K562 (cell line): ENCODE measurements at places on chromosomes 5 and 9. TPM values are rescaled to one million over a fixed set of nuclear protein-coding genes. Genes with fewer than 3 reads are reported as not detected.

DNA sequence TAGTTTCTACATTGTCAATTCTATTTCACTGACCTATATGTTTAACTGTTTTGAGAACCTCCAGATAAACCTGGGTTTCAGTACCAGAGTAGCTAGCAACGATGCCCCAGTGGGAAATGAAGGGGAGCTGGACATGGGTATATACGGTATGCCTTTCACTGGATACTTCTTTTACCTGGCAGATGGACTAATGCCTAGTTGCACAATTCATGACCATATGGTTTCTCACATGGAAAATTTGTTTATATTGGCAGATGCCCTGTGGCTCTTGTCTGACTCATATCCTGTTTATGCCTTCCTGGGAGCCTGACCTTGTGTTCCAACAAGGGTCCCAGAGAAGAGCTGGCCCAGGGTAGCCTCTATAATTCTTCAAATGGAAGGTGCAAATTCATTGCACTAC lies 144.1 kb downstream of the MAT2B start:
- no peak for DNase-seq

DNA sequence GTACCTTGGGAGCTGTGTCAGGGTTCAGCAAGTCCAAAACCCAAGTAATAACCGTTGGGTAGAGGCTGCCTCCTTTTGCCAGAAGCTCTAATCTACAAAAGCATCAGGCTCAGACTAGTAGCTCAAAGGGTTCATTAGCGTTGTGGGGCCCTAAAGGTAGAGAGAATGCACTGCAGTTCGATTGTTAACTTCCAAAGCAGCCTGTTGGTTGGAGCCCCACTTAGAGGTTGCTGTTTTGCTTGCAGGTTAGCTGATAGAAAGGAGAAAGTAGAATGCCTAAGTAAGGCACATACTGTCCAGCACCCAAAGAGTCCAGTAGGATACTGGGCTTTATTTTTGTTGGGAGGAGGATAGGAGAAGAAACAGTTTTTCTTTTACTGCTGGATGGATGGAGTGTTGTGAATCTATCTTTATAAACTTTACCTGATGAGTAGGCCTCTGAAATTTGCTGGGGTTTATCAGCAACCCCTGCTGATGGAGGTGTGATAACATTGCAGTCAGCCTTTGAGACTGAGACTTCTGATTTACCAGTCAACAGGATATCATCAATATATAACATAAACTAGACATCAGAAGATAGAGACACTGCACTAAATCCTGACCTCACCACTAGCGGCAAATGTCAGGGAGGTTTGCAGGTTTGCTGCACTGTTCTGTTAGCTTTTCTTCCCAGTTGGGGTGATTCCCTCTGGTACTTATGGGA lies 34.8 kb downstream of the ZNF131 start:
- peak; percentile 30 for DNase-seq

DNA sequence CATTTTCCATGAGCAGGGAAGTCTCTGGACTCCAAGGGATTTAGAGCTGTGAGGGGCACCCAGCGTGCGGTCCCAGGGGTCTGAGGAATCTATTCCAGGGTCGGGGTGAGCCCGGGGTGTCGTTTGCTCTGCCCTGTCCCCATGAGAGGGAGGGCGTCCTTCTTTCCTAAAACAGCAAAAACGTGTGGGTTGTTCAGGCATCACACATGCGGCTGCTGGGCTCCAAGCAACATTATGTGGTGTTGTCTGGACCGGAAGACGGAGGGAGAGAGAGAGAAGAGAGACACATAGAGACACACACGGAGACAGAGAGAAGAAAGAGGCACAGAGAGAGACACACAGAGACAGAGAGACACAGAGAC lies 42.7 kb upstream of the COL5A1 start:
- no peak for DNase-seq

DNA sequence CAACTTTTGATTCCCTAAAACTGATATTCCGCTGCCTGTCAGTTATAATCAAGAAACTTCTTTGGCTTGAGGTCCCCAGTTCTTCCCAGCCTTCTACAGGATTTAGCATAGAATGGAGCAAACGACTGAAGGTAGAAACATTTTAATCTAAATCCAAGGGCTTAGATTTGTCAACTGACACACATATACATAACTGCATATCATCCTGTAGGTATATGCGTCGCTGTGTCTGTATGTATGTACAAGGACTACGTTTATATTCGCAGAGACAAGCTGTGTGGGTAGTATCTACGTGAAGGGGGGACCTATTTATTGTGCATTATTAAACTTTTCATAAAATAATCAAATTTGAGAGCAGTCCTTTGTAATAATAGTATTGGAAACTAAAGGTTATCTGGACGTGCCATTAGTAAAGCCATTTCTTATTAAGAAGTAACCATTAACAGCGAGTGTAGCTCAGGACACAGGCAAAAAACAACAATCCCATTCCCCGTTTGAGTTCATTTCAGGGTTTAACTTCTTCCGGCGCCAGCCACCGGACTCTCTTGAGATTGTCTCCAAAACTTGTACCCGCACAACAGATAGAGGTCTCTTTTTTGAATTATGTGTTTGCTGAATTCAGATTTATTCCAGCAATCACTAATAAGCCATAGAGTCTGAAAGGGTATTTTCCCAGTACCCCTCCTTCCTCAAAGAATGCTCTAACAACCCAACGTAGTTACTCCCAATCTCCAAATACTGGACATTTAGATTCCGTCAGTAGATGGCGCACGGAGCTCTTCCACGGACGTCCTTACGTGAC lies 2.1 kb upstream of the MLLT3 start:
- no peak for DNase-seq

DNA sequence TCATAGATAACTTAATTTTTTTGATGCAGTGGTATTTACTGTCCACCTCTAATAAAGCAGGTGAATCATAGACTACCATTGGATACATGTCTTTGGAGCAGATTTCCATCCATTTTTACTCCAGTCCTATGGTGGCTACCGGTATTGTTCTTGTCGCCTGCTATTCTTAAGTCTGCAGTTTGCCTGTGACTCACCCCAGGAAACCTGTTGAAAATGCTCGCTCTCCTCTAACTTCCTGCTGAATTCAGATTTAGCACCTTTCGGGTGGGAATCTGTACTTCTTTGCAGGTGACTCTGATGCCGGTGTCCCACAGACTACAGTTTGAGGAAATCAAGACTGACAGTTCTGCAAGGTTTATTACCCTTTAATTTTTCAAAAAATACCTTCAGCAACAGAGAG lies 58.8 kb upstream of the DHFR start:
- DNase-seq = no peak

DNA sequence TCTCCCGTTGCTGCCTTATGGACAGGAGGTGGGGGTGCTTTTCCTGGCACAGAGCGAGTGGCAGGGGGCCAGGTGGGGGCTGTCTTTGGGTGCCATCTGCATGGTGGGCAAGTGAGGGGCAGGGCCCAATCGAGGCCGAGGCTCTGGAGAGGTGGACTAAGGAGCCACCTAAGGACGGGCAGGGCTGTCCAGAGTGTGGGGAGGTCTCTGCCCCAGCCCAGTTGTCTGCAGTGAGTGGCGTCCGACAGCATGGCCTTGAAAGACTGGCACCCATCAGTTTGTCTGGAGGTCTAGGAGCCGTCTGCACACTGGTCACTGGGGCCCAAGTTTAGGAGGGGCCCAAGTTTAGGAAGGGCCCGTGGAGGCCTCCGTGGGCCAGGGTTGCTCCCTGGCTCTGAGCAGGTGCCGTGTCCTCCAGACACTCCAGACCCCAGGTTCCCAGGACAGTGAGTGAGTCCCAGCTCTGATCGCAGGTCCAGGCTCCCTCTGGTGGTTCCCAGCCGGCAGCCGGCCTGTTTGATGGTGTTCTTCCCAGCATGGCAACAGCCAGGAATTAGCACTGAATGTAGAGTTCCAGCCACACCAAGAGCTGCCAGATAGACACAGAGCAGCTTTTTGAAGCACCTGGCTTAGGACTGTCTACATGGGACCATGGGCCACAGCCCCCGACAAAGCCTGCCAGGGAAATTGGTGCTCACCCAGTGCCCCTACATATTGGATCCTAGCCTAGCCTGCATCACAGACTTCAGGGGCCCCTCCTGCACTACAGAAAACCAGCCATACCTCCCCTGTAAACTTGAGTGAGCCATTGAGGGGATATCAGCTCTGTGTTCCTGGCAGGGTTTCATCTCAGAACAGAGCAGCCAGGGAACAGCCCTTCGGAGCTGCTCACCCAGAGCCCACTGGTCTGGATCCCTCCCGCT lies 120.9 kb downstream of the WNK2 start:
- DNase-seq = peak; percentile 66

GRCh38 chr9:89814340-89815040 lies 209.7 kb downstream of the GADD45G start:
- DNase-seq = no peak

- peak; percentile 52 for DNase-seq
These were observed 95.1 kb downstream of the DAPK1 start for GRCh38 chr9:87592554-87593358.

DNA sequence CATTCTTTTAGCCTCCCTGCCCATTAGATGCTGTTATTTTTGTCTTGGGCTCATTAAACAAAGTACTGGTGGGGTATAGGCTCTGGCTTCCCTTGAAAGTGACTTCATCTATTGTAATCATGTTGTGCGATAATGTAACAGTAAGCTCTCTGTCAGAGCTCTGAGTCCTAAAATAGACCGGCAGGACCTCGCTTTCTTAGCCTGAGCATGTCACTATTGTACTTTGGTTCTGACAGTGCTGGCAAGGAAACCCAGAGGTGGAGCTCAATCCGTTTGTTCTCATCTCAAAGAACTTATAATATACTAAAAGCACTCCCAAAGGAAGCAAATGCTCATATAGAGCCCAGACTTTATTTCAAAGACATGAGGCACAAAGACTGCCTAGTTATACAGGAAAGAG lies 339.1 kb upstream of the CCNH start:
- DNase-seq = no peak

- no peak for DNase-seq
These were observed 163.9 kb downstream of the PIK3R1 start for GRCh38 chr5:68379275-68380036.

GRCh38 chr5:457195-457961 lies 14.4 kb downstream of the EXOC3 start:
- DNase-seq = no peak

GRCh38 chr5:107275333-107275732 lies 395.4 kb downstream of the EFNA5 start:
- DNase-seq = no peak

GRCh38 chr5:33892620-33893137 lies 889 bp upstream of the ADAMTS12 start:
- no peak for DNase-seq

DNA sequence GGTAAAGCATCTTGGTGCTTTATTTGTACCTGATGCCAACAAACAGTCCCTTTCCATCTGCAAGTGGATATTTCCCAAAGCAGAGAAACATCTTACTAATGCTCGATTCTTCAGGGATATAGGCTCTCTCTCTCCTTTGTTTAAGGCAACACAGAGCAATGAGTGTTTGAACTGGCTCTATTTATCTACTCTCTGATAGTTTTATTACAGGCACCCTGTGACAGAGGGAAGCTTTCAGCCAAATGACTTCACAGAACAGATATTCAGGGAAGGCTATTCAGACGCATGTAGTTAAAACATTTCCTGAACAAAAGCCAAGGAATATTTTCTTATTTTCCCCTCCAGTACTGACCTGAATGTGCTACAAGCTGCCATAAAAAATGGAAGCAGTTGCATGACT lies 141.8 kb downstream of the YIPF5 start:
- no peak for DNase-seq

DNA sequence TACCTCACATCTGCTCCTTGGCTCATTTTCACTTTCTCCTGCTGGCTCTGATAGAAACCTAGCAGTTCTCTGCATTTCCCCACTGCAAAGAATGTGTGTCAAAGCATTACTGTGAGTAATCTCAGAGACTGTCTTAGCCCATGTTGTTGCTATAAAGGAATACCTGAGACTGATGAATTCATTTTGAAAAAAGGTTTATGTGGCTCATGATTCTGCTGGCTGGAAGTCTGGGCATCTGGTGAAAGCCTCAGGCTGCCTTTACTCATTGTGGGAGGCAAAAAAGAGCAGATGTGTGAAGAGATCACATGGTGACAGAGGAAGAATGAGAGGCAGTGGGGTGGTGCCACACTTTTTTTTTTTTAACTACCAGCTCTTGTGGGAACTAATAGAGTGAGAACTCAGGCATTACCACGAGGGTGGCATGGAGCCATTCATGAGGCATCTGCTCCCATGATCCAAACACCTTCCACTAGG lies 191.6 kb upstream of the CTNND2 start:
- no peak for DNase-seq

- peak; percentile 97 for DNase-seq
These were observed at the start of gene ACO1 for GRCh38 chr9:32384364-32385151. ACO1 (plus strand) TSS chr9:32384643; CDS start chr9:32405507, 20,864 bp downstream.

- no peak for DNase-seq
These were observed 218.8 kb upstream of the ADRA1B start for GRCh38 chr5:159697530-159697929.

DNA sequence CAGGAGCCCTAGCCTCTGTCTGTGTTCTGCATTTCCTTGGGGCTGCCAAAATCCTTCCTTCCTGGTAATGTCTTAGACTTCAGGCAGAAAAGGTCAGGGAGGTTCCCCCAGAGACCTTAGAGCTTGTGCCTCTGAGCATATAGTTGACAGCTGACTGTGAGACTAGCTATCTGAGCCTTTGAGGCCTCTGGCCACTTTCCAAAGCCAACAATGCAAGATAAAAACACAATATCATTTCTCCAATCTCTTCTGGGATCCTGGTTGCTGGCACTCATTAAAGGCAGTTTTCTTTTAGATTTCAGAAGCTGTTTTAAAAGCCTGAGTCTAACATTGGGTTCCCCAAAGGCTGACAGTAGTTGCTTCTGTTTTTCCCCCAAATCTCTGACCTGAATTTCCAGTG lies 13.2 kb upstream of the GLRA1 start:
- DNase-seq = no peak

GRCh38 chr5:132275367-132276220 lies 18.1 kb downstream of the PDLIM4 start:
- no peak for DNase-seq

DNA sequence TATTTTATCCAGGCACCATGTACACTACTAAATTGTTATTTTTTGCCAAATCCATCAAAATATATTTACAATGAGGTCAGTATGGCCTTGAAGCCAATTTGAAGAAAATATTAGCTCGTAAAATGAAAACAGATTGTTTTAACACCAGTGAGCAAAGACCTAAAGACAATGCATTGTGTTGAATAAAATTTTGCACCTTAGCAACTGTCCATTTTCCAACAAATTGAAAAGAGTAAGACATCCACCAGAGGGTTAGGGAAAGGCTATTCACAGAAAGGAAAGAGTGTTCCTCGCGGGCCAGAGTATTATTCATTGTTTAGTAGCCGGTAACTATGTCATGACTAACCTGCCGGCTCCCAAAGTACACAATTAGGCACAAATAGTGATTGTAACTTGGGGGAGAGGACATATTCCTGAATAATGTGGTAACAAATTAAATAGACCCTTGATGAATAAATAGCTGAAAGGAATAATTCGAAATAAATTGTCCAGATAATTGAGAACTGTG lies 213.3 kb downstream of the DNAH5 start:
- DNase-seq = no peak

The AFAP1L1 gene
- total RNA-seq = 0.07 and 0.13 TPM in 2 replicates

The LTC4S gene
- 0.51 and 0.75 TPM in 2 replicates for total RNA-seq

The MAMDC2 gene
- not detected in 2 replicates for total RNA-seq

The TRIO gene
- 3.4 and 5.0 TPM in 2 replicates for total RNA-seq

The TNC gene
- total RNA-seq = 0.16 and 0.29 TPM in 2 replicates

The MYORG gene
- total RNA-seq = 0.82 and 1.1 TPM in 2 replicates

The RNF180 gene
- total RNA-seq = not detected in 2 replicates

The RABEPK gene
- 47.4 and 51.5 TPM in 2 replicates for total RNA-seq

The IL7R gene
- total RNA-seq = 0.98 and 1.1 TPM in 2 replicates

The TTLL11 gene
- 4.2 and 4.4 TPM in 2 replicates for total RNA-seq

The ADAMTS13 gene
- 0.07 TPM in 1 of 2 replicates, not detected in the other for total RNA-seq

The DNAJC21 gene
- total RNA-seq = 66.3 and 70.7 TPM in 2 replicates
